ENCODE measurements at places on chromosomes 3 and 15.

DNA sequence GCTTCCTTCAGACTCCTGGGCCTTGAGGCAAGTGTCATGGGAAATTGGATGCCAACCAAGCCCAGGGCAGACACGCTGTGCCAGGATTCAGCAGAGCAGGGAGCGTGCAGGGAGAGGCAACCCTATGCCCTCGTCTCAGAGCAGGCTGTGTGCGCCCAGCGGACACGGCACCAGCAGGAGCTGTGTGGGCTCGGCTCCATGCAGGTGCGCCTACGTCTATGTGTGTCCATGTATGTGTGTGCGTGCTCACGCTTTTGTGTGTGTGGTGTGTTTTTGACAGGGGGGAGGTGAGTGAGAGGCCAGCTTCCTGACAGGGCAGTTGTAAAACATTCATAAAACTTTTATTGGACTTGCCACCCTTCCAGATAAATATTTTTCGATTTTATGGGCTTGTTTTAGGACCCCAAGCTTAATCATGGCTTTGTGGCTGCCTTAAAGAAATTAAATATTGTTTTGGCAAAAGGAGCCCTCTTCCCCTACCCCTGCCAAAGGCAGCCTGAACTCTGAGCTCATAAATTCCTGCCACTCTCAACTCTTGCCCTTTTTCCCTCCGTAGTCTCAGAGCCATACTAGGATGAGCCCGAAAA is 84.4 kb downstream of the DNAJB8 start:
- no peak for DNase-seq

- peak; percentile 73 for DNase-seq
These were observed 13.2 kb upstream of the PIK3R4 start for GRCh38 chr3:130759692-130760338.

DNA sequence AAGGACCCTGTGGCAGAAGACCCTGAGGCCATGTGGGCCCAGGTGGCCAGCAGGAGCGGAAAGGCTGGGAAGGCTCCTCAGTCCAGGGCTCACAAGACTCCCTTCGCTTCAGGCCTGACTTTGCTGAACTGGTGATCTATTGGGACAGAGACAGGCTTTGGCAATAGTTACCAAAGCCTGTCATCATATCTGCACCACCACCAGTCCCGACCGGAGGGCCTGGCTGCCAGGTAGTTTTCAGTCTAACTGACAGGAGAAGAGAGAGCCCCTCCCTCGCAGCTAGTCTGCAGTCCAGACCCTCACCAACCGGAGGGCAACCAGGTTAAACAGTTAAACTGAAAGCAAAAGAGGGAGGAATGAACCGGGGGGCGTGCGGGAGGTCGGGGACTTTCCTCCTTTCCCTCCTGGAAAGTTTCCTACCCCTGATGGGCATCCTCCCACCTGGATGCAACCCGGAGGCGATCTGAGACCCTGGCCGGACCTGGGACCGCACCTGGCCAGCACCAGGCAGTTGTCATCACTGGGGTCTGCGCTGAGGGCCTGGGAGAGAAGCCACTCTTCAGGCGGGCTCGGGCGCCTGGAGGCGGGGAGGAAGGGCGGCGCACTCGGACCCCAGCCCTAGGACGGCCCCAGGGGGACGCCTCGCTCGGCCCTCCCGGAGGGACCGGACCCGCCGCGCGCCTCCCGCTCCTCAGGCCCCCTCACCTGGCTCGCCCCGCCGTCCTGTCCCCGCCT is 435 bp downstream of the RAB27A start:
- peak; percentile 59 for DNase-seq

- peak; percentile 84 for DNase-seq
These were observed 171.8 kb upstream of the WNT5A start for GRCh38 chr3:55658690-55659562.

All from NCI-H2171 treated with DMSO at 0.1 percent for 48 hours (cell line).